Naive thymus-derived CD8-positive, alpha-beta T cell (primary cell): ENCODE measurements at places on chromosomes 7 and 10. TPM values are rescaled to one million over a fixed set of nuclear protein-coding genes. Genes with fewer than 3 reads are reported as not detected.
A peak's percentile ranks its signal among the peaks of the same experiment; 100 is the strongest.

DNA sequence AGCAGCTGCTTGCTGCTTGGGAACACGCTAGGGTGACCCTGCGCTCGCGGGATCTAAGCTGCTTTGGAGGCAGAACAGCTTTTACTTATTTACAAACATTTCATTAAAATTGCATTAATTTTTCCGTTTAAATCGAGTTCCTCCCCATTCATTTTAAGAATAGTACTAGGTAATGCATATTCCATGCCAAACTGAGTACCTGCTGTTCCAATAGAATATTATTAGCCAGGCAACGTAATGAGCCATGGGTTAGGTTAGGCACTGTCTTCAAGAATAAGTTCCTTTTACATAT lies 860 bp downstream of the EXOC6 start:
- no peak for DNase-seq

DNA sequence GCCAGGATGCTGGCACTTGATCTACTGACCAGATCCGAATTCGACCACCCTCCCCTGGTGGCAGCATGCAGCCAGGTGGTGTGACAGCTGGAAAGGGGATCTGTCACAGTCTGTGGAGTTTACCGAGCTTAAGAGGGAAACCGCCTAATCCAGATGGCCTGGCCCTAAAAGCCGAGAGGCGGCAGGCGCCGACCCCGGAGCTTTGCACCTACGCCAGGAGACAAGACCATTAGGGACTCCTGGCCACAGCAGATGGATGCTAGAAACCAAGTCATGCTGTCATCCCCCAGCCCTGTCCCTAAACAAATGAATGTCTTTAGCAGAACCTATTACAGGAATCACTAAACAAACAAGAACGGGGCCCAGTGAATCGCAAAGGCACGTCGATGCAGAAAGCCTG lies 27.7 kb downstream of the RCC1L start:
- no peak for DNase-seq

DNA sequence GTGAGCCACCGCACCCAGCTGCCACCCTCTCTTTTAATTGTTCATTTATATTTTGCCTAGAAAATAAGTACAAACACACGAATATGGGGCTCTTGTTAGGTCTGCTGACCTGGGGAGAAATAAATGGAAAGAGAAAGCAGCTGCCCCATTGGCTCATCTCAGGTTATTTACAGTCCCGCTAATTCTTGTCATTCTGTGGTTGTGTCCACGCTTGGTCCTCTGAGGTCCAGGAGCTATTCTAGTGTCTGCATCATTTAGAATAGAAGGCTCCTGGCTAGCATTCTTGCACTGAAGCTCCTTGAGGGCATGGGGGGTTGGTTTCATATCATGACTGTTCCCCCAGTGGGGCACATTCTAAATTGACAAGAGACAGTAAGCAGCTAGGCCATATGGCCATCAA lies 128.5 kb downstream of the TACC2 start:
- no peak for DNase-seq

- no peak for DNase-seq
Measured at GRCh38 chr7:70495033-70495376, 636.9 kb upstream of the GALNT17 start.

GRCh38 chr7:138514044-138514443 lies 54.0 kb downstream of the TRIM24 start:
- no peak for DNase-seq

GRCh38 chr10:72875250-72876055 lies 18.1 kb upstream of the OIT3 start:
- DNase-seq = peak; percentile 30

GRCh38 chr7:140348161-140348849 lies 50.0 kb downstream of the SLC37A3 start:
- no peak for DNase-seq

DNA sequence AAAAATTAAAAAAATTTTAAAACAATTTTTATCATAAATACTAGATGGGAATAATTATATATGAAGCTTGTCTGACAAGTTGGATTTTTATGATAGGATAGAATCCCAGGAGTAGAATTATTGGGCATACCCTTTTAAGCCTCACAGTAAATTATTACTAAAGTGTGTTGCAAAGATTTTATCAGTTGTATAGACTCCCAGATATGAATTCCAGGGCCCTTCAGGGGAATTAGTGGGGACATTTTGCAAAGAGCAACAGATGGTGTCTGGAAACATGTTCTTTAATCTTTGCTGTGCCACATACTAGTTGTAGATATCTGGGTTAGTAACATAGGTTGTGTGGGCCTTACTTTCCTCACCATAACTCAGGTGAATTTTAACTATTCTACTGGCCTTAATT lies 28.7 kb downstream of the ZEB1 start:
- DNase-seq = no peak

- no peak for DNase-seq
Measured at GRCh38 chr7:51244053-51244452, 72.6 kb downstream of the COBL start.

DNA sequence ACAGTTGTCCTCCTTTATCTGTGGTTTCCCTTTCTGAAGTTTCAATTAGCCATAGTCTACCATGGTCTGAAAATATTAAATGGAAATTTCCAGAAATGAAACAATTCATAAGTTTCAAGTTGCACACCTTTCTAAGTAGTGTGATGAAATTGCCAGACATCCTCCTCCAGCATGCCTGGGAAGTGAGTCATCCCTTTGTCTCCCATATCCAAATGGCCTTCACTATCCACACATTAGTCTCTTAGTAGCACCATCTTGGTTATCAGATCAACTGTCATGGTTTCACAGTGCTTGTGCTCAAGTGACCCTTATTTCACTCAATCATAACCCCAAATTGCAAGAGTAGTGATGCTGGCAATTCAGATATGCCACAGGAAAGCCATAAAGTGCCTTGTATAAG lies 83.4 kb upstream of the PPP1R9A start:
- no peak for DNase-seq

- no peak for DNase-seq
Measured at GRCh38 chr10:71840177-71840957, 10.7 kb downstream of the PSAP start.

DNA sequence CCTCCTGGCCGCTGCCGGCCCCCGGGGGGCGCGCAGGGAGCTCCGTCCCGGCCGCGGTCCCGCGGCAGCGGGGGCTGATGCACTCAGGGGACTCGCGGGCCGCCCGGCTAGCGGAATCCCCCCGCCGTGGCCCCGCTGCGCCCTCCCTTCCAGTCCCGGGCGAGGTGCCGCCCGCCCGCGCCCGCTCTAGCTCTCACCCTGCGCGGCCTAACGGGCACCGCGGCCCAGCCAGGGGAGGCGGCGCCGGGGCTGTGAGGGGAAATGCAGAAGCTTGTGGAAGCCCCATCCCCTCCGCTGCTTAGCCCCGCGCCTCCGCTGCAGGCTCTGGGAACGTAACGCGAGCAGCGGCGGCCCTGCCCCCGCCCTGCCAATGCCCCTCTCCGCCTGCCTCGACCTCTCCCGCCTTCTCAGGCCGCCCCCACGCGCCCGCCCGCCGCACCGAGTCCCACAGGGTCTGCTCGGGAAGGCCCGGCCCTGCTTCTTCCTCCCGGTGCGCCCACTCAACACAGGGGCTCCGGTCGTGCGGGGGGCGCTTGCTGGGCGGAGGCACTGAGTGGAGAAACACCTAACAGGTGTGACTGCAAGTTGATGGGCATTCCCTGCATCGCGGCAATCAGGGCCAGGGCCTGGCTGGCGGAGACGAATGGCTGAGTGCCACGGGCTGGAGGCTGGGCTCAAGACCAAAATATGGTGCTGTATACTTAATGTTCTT lies 384 bp upstream of the TMEM229A start:
- DNase-seq = no peak

DNA sequence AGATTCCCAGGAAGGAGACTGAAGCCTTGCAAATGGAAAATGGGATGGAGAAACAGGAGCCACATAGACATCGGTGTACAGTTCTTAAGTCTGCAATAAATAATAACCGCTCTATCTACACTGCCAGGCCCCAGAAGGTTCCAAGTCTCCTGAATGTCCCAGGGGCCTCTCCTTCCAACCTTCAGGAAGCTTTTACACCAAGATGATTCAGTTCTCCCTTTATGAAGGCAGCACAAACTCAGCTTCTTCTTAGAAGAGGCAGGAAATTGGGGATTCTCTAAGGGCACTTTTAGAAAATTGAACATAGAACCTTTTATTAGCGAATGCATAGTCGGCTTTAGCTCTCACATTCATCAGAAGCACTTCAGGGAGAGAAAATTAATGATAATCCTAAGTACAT lies 130.8 kb upstream of the LYZL1 start:
- DNase-seq = no peak

DNA sequence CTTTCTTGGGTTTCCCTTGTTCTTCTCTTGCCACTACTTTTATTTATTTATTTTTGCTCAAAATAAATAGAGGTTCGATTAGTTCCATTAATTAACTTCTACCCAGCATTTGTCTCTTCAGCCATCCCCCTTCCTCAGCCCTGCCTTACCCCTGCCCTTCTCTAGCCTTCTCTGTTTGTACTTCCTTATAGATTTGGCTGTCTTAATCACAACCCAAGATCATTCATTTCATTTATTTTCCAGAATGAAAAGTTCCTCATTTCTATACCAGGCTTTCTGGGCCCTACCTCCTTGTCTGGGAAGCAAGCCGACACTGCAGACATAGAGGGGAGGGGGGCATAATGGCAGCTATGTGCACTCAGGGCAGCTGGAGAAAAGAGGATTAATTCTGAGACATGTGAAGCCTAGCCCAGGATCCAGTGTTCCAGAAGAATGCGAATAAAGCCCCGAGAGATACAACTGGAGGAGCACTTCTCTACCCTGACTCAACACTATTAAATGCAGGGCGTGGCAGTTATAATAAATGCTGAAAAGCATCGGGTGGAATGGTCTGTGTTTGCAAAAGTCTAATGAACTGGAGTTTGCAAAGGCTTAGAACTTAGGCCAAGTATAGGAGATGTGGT lies 6.4 kb upstream of the PDCD4 start:
- DNase-seq = no peak

DNA sequence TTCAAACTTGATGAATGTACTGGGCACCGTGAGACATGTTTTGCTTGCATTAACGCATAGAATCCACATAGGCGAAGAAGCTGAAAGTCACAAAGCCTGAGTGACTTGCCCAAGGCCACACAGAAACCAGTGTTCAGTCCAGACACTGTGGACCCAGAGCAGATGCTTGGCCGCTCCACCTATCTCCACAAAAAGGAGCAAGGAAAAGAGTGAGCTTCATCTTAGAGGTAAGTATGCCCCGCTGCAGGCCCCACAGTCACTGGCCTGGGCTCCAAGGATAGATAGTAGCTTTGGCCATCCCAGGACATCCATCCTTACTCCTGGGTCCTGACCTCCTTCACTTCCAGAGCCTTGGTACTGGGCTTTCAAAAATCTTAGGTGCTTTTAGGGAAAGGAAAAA lies 60.1 kb upstream of the SAMD8 start:
- DNase-seq = no peak

DNA sequence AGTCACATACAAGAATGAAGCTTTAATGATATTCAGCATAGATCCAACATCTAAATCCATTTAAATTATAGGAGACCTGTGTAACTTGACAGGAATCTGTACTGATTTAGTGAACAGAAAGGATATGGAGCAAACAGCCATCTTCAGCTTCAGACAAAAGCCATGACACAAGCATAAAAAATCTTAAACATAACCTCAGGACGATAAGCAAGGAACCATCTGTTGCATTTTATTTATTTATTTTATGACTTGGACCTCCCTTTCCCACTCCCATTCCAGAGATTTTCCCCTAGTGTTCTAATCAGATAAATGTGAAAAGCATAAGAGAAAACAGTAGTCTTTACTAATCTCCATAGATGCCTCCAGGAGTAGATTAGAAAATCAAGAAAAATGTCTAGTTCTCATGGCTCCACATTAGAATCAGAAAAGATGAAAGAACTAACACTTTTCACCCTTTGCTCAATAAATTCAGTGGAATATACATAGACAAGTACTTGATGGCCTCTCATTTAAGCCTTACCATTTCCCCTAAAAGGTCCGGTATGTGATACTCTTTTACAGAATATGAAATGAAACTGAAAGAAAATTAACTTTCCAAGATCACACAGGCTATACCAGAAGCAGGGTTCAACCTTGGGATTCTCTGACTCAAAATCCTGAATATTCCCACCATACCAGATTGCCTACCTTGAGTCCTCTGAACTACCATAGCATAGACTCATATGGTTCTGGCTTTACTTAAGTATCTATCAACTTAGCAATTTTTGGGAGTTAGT lies 15.2 kb downstream of the CACNA2D1 start:
- DNase-seq = no peak

DNA sequence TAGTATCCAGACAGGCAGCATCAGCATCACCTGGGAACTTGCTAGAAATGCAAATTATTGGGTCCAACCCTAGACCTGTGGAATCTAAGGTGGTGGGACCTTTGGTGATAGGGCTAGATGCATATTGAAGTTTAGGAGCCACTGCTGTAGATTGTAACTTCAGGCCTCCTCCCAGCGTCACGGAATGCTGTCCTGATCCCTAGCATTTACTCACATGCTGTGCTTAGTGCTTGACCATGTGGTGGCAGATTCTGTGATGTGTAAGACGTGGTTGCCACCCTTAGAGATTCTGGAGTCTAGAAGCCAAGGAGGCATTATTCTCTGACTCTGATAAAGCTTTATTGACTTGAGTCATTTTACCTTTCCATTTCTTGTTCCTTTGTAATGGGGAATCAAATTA lies 13.5 kb downstream of the AHR start:
- no peak for DNase-seq

DNA sequence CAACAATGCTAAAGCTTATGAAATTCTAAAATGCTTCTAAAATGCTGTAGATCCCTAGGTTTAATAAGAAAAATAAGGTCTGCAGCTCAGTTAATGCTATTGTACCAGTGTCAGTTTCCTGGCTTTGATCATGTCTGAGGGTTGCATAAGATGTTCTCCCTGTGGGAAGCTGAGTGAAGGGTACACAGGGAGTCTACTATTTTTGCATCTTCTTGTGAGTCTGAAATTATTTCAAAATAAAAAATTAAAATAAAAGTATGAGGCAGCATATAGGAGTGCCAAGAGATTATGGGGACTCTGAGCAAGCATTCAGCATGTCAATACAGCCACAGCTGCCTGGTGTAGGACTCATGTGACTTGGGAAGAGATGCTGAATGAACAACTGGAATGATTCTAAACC lies 14.7 kb downstream of the CHST15 start:
- no peak for DNase-seq

The VIPR2 gene
- 0.26 TPM for total RNA-seq

The DRGX gene
- total RNA-seq = not detected

The PDGFA gene
- 0.21 TPM for total RNA-seq

The SRGN gene
- total RNA-seq = 70.7 TPM

The DKK1 gene
- total RNA-seq = not detected

The ARMC3 gene
- not detected for total RNA-seq

The FAM180A gene
- total RNA-seq = not detected

The SEMA3E gene
- not detected for total RNA-seq

The RARRES2 gene
- 0.29 TPM for total RNA-seq
